Thyroid gland (tissue), 4 donors: ENCODE measurements at places on chromosomes 11 and 22. TPM values are rescaled to one million over a fixed set of nuclear protein-coding genes. Genes with fewer than 3 reads are reported as not detected.

OR8J3 gene
- total RNA-seq = not detected

LMO2 gene
- total RNA-seq = 20.7 TPM

TSPAN4 gene
- total RNA-seq = 115 TPM

TBX10 gene
- not detected for total RNA-seq

NAALAD2 gene
- 1.7 TPM for total RNA-seq

ZNF214 gene
- 8.1 TPM for total RNA-seq

DNA sequence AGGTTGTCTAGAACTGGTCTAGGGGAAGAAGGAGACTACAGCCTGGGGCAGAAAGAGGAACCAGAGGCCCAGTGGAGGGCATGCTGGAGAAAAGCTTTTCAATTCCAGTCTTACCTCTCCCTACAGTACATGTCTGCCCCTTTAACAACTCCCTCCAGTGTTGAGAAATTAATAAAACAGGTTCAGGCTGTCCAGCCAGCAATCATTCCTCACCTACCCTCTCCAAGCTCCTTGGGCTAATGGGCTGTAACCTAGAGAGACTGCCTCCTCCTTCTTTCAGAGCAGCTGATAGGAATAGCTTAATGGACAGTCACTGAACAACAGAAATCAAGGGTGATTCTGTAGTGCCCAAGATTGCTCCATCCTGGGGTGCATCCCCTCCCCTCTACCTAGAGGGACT is 8.8 kb downstream of the SLC35F2 start:
- no peaks in the 10 kb centered on the region for H3K36me3 ChIP-seq
- no peaks in the 10 kb centered on the region for H3K4me1 ChIP-seq
- H3K27me3 ChIP-seq = no peaks in the 10 kb centered on the region
- H3K4me3 ChIP-seq = no peak overlapping the region

DNA sequence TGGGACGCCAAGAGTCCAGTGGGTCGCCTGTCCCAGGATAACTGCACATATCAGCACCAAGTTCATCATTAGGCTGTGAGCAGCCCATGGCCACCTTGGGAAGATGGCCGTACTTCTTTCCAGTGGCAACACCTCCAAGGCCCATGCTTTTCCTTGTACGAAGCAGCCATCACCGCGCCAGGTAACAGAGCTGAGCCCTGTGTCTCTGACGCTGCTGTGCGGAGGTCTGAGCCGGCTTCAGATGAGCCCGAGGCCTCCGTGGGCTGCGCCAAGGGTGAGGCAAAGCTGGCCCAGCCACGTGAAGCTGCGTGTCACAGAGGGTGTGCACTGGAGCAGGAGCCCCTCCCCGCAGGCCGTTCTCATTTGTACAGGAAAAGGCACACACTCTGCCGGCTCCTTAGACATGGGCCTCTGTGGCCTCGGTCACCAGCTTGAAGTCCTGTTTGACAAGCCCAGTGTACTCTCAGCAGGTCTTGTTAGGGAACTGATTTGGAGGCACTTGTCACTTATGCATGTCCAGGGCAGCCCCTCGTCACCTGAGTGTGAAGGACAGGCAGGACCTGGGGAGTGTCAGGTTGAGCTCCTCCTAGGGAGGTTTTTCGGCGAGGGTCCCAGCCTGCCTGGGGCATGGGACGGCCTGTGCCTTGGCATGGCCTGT is 401.5 kb downstream of the TBC1D22A start:
- no peaks in the 10 kb centered on the region for H3K36me3 ChIP-seq
- no peaks in the 10 kb centered on the region for H3K4me1 ChIP-seq
- H3K27me3 ChIP-seq = no peaks in the 10 kb centered on the region

DNA sequence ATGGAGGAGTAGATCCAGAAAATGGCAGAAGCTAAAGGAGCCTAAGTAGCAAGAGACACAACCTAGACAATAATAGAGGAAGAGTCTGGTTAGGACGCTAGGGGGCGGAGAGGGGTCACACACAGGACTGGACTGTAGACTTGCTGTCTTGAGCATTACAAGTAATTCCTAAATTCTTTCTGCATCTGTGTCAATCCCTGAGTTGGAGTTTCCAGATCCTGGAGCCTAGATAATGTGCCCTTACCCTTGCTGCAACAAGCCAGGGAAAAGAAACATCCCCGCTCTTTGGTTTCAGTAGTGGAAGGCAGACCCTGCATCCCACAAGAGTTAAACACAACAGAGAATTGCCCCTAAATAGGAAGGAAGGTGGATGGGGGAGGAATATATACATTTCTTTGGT is 14.9 kb upstream of the CCDC73 start:
- H3K27ac ChIP-seq = no peak overlapping the region
- DNase-seq = peak; percentile 64
- H3K4me1 ChIP-seq = no peaks in the 10 kb centered on the region
- H3K27me3 ChIP-seq = no peaks in the 10 kb centered on the region

- H3K4me3 ChIP-seq = no peak overlapping the region
- H3K36me3 ChIP-seq = no peaks in the 10 kb centered on the region
- H3K27me3 ChIP-seq = no peaks in the 10 kb centered on the region
- DNase-seq = no peak
- H3K4me1 ChIP-seq = peaks cover 37% of the 10 kb centered on the region
Observed at GRCh38 chr11:61542705-61543104, 34.2 kb downstream of the LRRC10B start.

- DNase-seq = no peak
- no peaks in the 10 kb centered on the region for H3K36me3 ChIP-seq
- H3K4me3 ChIP-seq = no peak overlapping the region
- H3K27me3 ChIP-seq = no peaks in the 10 kb centered on the region
Observed at GRCh38 chr11:77418971-77419597, 54.8 kb downstream of the PAK1 start.

DNA sequence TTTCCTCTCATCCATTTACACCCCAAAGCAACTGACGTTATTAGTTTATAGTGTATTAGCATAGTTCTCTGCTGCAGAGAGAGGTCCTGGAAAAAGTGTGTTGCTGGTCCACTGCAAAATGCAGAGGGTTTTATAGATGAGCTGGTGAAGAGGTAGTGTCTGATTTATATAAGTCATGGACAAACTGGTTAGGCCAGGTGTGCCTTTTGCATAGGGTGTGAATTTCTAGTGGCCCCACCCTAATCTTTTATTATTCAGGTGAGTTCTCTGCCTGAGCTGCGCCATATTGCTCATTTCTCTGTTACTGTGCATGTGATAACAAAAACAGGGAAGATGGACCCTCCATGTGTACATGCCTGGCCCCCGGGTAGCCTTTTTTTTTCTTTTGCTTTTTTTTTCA is 43.1 kb upstream of the TRIM77 start:
- no peaks in the 10 kb centered on the region for H3K36me3 ChIP-seq
- no peaks in the 10 kb centered on the region for H3K27me3 ChIP-seq
- no peak for DNase-seq
- H3K4me1 ChIP-seq = no peaks in the 10 kb centered on the region
- H3K27ac ChIP-seq = no peak overlapping the region
- H3K4me3 ChIP-seq = no peak overlapping the region

DNA sequence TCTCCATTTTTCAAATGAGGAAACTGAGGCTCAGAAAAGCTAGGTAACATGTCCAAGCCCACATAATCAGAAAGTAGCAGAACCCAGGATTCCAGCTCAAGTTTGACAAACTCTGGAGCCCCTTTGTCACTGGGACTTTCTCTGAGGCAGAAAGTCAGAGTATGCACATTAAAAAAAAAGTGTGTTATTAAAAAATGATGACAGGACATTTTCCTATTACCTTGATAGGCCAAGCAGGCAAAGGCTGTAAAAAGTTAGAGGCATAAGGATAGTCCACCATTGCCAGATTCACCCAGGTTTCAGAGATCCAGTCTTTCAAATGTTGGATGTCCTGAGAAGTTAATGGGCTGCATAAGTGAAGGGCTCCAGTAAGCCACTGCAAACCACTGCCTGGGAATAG is 51.4 kb downstream of the PRCP start:
- H3K27me3 ChIP-seq = no peaks in the 10 kb centered on the region
- H3K36me3 ChIP-seq = peaks cover 5% of the 10 kb centered on the region
- no peak for DNase-seq

- H3K36me3 ChIP-seq = no peaks in the 10 kb centered on the region
- H3K27ac ChIP-seq = no peak overlapping the region
- no peaks in the 10 kb centered on the region for H3K27me3 ChIP-seq
- no peak overlapping the region for H3K4me3 ChIP-seq
- no peaks in the 10 kb centered on the region for H3K4me1 ChIP-seq
- no peak for DNase-seq
Observed at GRCh38 chr11:76610871-76611475, 59.6 kb downstream of the LRRC32 start.

DNA sequence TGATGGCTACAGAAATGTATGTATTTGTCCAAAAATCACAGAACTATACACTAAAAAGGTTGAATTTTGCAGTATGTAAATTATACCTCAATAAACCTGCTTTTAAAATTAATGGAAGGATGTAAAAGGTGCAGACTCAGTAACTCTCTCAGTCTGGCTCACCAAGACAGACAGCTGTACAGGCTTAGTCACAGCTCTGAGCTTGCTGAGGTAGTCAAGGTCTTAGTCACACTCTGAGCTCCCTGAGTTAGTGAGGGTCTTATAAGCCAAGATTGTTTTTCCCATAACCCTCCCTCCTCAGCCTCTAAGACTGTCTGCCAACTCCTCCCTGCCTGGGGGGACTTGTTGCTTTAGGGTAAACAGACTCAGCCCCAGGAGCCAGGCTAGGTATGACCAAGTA is 59.3 kb upstream of the IZUMO1R start:
- no peak overlapping the region for H3K4me3 ChIP-seq
- no peaks in the 10 kb centered on the region for H3K4me1 ChIP-seq
- no peak for DNase-seq
- no peaks in the 10 kb centered on the region for H3K36me3 ChIP-seq

GRCh38 chr11:94449029-94449428 is 44.6 kb downstream of the MRE11 start:
- no peaks in the 10 kb centered on the region for H3K27me3 ChIP-seq
- H3K36me3 ChIP-seq = peaks cover 8% of the 10 kb centered on the region
- H3K4me1 ChIP-seq = no peaks in the 10 kb centered on the region
- DNase-seq = no peak
- H3K27ac ChIP-seq = no peak overlapping the region

- H3K4me3 ChIP-seq = no peak overlapping the region
- H3K4me1 ChIP-seq = peaks cover 35% of the 10 kb centered on the region
- peak overlapping the region; percentile 35 for H3K27ac ChIP-seq
- no peaks in the 10 kb centered on the region for H3K36me3 ChIP-seq
- no peaks in the 10 kb centered on the region for H3K27me3 ChIP-seq
Observed at GRCh38 chr22:24695561-24696511, 78.7 kb downstream of the PIWIL3 start.

DNA sequence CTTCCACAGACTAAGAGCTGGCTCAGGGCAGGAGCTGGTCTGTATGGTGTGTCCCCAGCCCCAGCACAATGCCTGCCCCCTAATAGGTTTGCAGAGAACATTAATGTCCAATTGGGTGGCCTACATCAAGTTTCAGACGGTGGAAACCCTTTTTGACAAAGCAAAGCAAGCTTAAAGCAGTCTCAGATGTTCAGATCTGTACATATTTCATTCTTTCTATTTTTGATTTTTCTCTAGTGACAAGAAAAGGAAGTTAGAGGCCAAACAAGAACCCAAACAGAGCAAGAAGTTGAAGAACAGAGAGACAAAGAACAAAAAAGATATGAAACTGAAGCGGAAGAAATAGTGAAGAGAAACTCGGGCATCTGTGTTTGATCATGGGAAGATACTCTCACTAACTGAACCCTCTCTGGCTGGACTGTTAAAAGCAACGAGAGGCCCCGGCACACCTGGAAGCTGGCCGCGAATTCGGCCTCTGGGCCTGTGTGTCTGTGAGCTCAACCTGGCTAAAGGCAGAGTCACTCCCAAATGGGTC is 40.5 kb downstream of the NAT10 start:
- no peak overlapping the region for H3K27ac ChIP-seq
- DNase-seq = no peak
- H3K36me3 ChIP-seq = peaks cover 55% of the 10 kb centered on the region
- no peak overlapping the region for H3K4me3 ChIP-seq
- H3K27me3 ChIP-seq = no peaks in the 10 kb centered on the region
- H3K4me1 ChIP-seq = no peaks in the 10 kb centered on the region

DNA sequence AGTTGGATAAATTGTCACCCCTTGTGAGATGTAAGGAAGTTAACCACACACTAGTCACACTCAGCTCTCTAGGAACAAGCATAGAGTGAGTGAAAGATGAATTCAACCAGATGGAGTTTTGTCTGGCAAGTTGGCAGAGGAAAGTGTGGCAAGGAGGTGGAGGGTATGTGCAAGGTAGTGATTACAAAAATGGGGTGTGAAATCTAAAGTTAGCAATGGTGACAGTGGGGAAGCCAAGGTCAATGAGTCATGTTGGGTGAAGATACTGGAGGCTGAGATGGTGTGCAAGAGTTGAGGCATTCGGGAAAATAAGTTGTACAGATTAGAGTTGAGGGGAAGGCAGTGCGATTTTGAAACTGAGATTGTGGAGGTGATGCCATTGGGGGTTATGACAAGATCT is 33.7 kb downstream of the MRGPRX2 start:
- no peaks in the 10 kb centered on the region for H3K27me3 ChIP-seq
- no peaks in the 10 kb centered on the region for H3K4me1 ChIP-seq
- no peak overlapping the region for H3K27ac ChIP-seq
- no peaks in the 10 kb centered on the region for H3K36me3 ChIP-seq
- H3K4me3 ChIP-seq = no peak overlapping the region
- DNase-seq = no peak

DNA sequence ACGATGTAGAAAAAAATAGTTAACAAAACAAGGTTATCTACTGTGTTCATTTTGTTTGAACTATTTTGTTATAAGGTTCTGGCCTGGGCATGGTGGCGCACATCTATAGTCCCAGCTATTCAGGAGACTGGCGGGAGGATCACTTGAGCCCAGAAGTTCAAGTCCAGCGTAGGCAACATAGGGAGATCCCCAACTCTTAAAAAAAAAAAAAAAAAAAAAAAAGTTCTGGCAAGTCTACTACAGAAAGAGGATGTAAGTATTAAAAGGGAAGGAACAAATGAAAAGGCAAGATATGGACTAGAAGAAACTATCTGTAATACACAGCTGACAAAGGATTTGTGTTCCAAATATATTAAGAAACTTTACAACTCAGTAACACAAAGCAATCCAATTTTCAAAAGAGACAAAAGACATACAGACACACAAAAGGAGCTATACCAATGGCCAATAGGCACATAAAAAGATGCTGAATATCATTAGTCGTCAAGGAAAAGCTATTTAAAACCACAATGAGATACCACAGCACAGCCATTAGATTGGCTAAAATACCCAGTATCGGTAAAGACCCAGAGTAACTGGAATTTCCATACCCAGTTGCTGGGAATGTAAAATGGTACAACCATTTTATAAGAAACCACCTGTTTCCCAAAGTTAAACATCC is 27.4 kb downstream of the RRAS2 start:
- H3K4me1 ChIP-seq = peaks cover 4% of the 10 kb centered on the region
- DNase-seq = no peak
- H3K36me3 ChIP-seq = no peaks in the 10 kb centered on the region
- H3K27me3 ChIP-seq = no peaks in the 10 kb centered on the region

GRCh38 chr11:44574610-44575287 is 9.3 kb downstream of the CD82 start:
- no peaks in the 10 kb centered on the region for H3K36me3 ChIP-seq
- no peaks in the 10 kb centered on the region for H3K27me3 ChIP-seq
- H3K4me1 ChIP-seq = no peaks in the 10 kb centered on the region

- H3K4me1 ChIP-seq = peaks cover 23% of the 10 kb centered on the region
- H3K36me3 ChIP-seq = no peaks in the 10 kb centered on the region
- H3K27me3 ChIP-seq = no peaks in the 10 kb centered on the region
Observed at GRCh38 chr11:36456156-36456555, 53.9 kb downstream of the TRAF6 start.
